Activated CD4-positive, alpha-beta T cell treated with anti-CD3 and anti-CD28 coated beads, Interleukin-2, amount 10 ng/mL, durations not matched to agents 24 days and 14 days (primary cell): ENCODE measurements at places on chromosomes 5 and 9. TPM values are rescaled to one million over a fixed set of nuclear protein-coding genes. Genes with fewer than 3 reads are reported as not detected.

Gene PROB1
- total RNA-seq = 8.4 and 9.2 TPM in 2 replicates

GRCh38 chr9:112042244-112042638, 132.9 kb downstream of the SUSD1 start:
- no peak for DNase-seq

Gene CDH18
- total RNA-seq = not detected in 2 replicates

DNA sequence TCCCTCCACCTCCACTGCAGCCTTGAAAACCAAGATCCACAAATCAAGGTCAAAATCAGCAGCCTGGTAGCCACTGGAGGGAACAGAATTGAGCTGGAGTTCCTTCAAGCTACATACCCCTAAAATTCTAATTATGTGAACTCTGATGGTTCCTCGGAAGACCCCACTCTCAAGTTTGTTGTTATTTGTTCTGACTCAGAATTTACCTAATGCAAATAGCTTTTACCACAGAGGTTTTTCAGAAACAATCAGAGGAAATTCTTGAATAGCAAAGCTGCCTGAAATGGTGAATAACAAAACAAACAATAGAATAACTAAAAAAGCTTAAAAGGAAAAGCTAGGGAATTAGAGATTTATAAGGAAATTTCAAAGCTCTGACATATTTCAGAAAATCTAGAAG, 220.0 kb downstream of the CDH18 start:
- DNase-seq = no peak

- DNase-seq = no peak
These were observed 199.9 kb upstream of the PIK3R1 start for GRCh38 chr5:68015381-68016302.

Gene TMEM252
- total RNA-seq = not detected in 2 replicates

DNA sequence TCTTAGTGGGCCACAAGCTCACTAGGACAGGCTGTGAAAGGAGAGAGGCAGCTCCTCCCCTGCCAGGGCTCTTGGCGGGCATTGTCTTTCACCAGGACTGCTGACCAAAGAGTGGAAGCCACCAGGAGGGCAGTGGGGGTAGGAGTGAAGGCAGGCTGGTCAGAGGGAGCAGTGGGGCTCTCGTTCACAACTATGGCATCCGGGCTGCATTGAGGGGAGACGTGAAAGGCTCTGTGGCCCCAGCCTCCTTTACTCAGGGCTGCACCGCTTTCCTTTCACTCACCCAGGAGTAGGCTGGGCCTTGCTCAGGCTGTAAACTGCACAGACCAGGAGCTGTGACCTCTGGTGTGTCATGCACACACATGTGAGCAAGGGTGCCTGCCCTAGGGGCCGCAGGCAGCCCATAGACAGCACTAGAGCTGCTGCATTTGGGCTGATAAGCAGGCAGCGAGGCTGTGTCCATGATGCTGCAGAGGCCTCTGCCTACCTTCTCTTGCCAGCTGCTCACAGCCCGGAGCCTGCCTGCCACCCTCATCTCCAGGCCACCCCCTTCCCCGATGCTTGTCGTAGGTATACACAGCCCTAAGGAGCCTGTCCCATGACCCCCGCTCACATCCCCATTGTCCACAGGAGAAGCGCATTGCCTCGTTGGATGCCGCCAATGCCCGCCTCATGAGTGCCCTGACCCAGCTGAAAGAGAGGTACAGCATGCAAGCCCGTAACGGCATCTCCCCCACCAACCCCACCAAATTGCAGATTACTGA, 130.4 kb downstream of the DAB2IP start:
- DNase-seq = no peak

DNA sequence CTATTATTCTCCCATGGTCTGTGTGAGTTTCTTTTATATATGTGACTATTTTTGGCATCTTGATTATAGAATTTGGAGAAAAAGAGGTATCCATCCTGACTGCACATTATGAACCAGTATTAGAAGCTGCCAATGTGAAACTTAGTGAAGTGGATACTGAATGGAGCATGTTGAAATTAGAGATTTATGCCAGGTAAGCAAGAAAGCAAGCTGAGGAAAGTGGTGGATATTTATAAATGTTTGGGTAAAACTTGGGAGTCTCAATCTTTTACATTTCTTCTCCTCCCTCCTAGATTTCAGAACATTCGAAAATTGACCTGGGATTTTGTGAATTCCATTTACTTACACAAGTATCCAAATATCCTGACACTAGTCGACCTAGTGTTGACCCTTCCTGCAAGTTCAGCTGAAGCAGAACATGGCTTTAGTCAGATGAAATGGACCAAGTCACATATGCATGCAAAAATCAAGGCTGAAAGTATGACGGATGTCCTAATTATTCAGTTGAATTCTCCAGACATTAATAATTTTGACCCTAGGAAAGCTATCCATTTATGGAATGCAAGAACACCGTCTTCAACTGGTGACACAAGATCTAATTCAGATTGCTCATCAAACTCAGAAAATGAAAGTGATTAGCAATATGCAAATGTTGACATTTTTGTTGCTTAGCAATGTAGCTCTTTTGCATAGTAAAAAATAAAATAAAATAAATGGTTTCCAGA, 66.8 kb upstream of the IL7R start:
- DNase-seq = peak; percentile 56

- peak; percentile 72 for DNase-seq
These were observed 1.6 kb downstream of the DMRT2 start for GRCh38 chr9:1051584-1052275.

GRCh38 chr9:87370049-87370685, 127.5 kb upstream of the DAPK1 start:
- no peak for DNase-seq

Gene SHROOM1
- 5.3 and 7.4 TPM in 2 replicates for total RNA-seq

GRCh38 chr5:54361691-54362411, 51.5 kb upstream of the ARL15 start:
- DNase-seq = no peak

DNA sequence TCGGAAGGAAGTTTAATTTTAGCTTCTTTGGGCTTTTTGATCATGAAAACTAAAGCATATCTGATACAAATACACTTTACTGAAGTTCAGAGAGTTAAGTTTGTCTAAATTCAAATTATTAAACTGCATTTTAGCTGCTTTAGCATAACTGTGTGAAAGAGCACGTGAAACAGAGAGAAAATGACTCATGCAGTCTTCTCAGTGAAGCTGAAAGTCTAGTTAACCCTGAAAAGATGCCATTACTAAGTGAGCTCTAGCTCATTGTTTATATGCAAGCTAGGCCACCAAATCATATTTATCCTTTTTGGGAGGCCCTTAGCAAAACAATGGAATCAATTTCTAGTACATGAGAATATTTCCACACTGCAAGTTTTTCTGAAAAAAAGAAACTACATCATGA, 27.6 kb downstream of the TPD52L3 start:
- DNase-seq = no peak

- DNase-seq = no peak
These were observed 213.2 kb downstream of the TMC1 start for GRCh38 chr9:72734631-72735030.

DNA sequence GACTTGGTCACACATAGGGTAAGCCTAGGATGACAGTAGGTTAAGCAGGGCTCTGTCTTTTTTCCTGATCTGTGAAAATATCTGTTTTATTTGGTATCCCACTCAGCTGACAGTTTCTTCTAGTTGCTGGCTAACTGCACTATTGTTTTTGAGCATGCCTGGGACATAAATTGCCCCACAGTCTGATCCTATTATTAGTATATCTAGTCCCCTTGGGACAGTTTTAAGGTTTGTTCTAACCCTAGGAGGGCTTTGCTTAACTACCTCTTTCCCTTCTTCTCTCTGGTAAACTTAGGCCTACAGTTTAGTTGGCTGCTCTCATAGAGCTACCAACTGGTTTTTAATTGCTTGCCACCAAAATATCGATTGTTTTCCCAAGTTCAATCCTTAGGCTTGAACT, 446.6 kb downstream of the ARHGEF28 start:
- no peak for DNase-seq

- no peak for DNase-seq
These were observed 132.3 kb downstream of the UNC13B start for GRCh38 chr9:35294066-35294465.

Gene PCDHA4
- not detected in 2 replicates for total RNA-seq

- no peak for DNase-seq
These were observed 315 bp downstream of the PIK3R1 start for GRCh38 chr5:68215898-68216244.

Gene RNF183
- total RNA-seq = 0.12 TPM in 1 of 2 replicates, not detected in the other

- no peak for DNase-seq
These were observed 148.3 kb upstream of the RUSC2 start for GRCh38 chr9:35341585-35341984.

Gene GABRA6
- not detected in 2 replicates for total RNA-seq

DNA sequence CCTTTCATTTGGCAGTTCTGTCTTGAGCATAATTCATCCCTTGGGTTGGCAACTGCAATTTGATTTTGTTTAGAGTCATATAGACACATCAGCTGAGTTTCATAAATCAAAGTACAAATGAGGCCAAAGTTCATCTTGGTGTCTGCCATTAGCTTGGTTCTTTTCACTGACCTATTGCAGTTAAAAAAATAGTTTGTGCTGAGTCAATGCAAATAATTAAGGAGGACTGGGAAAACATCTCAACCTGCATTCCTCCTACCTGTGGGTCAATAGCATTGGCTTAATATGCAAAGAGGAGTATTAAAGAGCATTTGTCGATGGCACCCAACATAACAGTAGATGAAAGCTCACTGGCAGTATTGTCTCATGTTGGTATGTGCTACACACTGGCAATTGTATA, 1.6 kb downstream of the PKD2L2 start:
- DNase-seq = no peak

DNA sequence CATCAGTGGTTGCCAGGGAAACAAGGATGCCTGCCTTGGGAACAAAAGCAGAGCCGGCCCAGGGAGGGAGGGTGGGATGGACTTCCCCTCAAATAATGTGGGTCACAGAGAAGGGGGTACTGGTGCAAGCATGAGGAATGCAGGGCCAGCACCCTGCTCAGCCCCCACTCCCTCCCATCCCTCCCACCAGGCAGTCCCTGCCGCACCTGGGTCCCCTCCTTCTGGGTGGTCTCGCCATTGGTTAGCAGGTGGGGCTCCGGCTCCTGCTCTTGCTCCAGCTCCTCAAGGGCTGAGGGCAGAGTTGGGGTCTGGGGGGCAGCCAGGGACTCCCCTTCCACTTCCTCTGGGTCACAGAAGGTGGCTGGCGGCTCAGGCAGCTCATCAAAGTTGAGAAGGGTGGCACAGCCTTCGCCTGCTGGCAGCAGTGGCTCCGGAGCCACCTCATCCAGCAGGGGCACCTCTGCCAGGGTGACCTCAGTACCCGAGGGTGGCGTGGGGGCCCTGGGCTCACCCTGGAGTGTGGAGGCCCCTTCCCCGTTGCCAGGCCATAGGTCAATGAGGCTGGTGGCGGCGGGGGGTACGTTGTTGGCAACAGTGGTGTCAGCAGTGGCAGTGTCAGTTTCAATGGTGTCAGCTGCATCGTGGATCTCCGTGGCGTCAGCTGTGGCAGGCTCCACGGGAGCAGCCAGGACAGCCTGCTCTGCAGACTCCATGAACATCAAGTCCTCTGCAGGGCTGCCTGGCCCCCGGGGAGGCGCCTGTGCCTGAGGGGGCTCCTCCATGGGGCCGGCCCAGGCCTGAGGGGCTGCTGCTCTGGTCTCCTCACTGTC, 11.5 kb downstream of the PRR7 start:
- DNase-seq = no peak

DNA sequence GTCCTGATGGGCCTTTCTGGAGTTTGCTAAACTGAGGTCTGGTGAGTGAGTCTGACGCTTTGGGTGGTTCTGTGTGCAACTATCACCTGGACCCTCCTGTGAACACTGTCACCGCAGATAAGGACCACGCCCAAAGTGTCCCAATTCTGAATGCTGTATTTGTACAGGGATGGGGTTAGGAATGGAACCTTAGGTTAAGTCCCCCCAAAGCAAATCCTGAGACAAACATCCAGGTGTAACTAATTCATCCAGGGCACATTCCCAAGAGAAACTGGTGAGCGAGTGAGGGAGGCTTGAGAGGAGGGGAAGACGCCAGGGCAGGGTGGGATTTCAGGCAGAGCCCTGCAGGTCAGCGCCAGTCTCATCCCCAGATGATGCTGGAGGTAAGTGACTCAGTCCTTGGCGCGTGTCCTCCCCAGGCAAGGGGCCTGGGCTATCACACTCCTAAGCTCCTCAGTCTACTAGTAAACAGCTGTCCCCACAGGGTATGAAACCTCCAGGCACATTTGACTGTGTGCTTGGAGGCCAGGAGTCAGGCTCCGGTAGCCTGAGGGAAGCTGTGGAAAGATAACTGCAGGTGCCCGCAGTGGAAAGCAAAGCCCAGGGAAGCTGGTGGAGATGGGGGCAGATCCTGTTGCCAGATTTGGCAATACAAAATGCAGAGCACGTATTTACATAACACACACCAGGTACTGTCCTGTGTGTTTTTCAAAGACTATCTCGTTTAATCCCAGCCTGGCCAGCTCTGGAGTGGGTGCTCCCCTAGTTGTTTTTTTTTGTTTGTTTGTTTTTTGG, 66.7 kb downstream of the IL6ST start:
- no peak for DNase-seq

Gene MZB1
- 28.3 and 29.1 TPM in 2 replicates for total RNA-seq

Gene ZNF454
- total RNA-seq = not detected in 2 replicates

- DNase-seq = no peak
These were observed 182.2 kb downstream of the SREK1 start for GRCh38 chr5:66326276-66326675.

- DNase-seq = no peak
These were observed 19.0 kb upstream of the SPINK4 start for GRCh38 chr9:33220681-33221567.

- DNase-seq = no peak
These were observed 86.2 kb upstream of the CDH9 start for GRCh38 chr5:27124590-27124989.

GRCh38 chr5:161676103-161676502, 9.4 kb upstream of the GABRA6 start:
- no peak for DNase-seq

GRCh38 chr5:134077926-134078580, 36.4 kb upstream of the TCF7 start:
- DNase-seq = peak; percentile 74

DNA sequence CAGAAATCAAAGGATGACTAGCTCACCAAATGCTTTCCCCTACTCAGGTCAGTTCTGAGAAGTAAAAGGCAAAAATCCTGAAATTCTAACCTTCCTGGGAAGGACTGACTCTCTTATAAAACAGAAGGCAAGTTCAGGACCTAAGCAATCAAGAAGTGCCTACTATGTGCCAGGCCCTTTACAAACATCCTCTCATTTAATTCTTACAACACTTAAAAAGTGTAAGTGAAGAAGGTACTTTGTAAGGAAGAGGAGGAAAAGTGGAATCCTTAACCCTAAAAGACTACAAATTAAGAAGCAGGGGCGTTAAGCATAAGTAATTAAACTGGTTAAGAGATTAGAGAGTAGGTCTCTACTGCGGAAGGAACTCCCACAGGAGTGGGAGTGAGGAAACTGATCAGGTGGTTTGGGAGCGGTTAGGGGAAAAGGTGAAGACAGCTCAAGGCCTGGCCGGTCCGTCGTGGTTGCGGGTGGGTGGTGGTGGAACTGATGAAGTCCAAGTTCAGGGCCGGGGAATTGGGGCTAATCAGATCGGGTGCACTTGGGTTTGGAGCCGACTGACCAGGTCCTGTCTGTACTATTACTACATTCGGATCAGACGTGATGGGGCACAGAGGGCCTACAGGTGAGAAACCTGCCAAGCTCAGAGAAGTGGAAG, 839 bp downstream of the MED27 start:
- no peak for DNase-seq

Gene OCLN
- total RNA-seq = 0.12 and 0.14 TPM in 2 replicates
